ENCODE measurements at places on chromosomes 11 and 22. TPM values are rescaled to one million over a fixed set of nuclear protein-coding genes. Genes with fewer than 3 reads are reported as not detected.

TMEM223 gene
- total RNA-seq, result 42.2 TPM

ARHGAP32 gene
- 5.8 TPM for total RNA-seq

PRG3 gene
- total RNA-seq, result not detected

PPARA gene
- total RNA-seq, result 15.8 TPM

MIEF1 gene
- 25.4 TPM for total RNA-seq

CBX6 gene
- 14.4 TPM for total RNA-seq

APOL4 gene
- total RNA-seq, result not detected

MIOX gene
- not detected for total RNA-seq

RCOR2 gene
- 0.23 TPM for total RNA-seq

PRR33 gene
- total RNA-seq, result not detected

CARD10 gene
- 67.6 TPM for total RNA-seq

HPX gene
- total RNA-seq, result not detected

ADAMTS8 gene
- not detected for total RNA-seq

BBOX1 gene
- total RNA-seq, result not detected

BTBD10 gene
- total RNA-seq, result 49.7 TPM

SYT12 gene
- 0.53 TPM for total RNA-seq

CDC45 gene
- 13.1 TPM for total RNA-seq

CRYBA4 gene
- total RNA-seq, result not detected

TSGA10IP gene
- total RNA-seq, result not detected

GPHA2 gene
- not detected for total RNA-seq

GRAP2 gene
- total RNA-seq, result not detected

OOSP1 gene
- total RNA-seq, result not detected

MYEOV gene
- not detected for total RNA-seq

CRYBB1 gene
- not detected for total RNA-seq

SELENOM gene
- 84.4 TPM for total RNA-seq

APOL1 gene
- not detected for total RNA-seq

OR51B5 gene
- total RNA-seq, result not detected

PLAAT2 gene
- not detected for total RNA-seq

KCNJ4 gene
- not detected for total RNA-seq
